Activated T-helper 2 cell treated with anti-CD3 and anti-CD28 coated beads, Interferon-gamma antibody, Interleukin-2, Interleukin-4, amounts not matched to agents 10 μg/mL and 5 μg/mL and 100 μg/mL, durations not matched to agents 14 hours and 24 hours and 36 hours (primary cell): ENCODE measurements at places on chromosomes 3 and 15. TPM values are rescaled to one million over a fixed set of nuclear protein-coding genes. Genes with fewer than 3 reads are reported as not detected.

- H3K4me1 ChIP-seq: peaks cover 14% of the 10 kb centered on the region
- no peak for DNase-seq
- no peak overlapping the region for H3K27ac ChIP-seq
- H3K36me3 ChIP-seq: peaks cover 19% of the 10 kb centered on the region
- H3K27me3 ChIP-seq: no peaks in the 10 kb centered on the region
Observed at GRCh38 chr3:50294492-50295403, 2.5 kb upstream of the IFRD2 start.

DNA sequence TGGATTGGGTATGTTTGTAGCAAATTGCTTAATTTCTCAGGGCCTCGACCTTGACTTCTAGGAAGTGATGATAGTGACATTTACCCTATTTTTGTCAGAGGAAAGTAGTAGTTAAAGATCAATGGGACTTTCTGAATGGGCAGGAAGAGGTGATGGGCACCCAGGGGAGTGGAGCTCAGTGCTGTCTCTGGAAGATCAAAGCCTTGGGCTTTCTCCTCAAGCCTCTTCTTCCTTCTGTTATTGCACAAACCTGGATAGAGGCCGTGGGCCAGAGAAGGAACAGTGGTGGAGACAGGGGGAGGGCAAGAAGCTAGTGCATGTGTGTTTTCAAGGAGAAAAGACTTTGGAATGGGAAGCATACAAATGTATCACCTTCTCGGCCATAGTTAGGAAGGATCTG lies 44.9 kb upstream of the EOMES start:
- H3K27me3 ChIP-seq: peaks cover 4% of the 10 kb centered on the region
- no peak for DNase-seq
- H3K27ac ChIP-seq: no peak overlapping the region
- H3K36me3 ChIP-seq: no peaks in the 10 kb centered on the region

DNA sequence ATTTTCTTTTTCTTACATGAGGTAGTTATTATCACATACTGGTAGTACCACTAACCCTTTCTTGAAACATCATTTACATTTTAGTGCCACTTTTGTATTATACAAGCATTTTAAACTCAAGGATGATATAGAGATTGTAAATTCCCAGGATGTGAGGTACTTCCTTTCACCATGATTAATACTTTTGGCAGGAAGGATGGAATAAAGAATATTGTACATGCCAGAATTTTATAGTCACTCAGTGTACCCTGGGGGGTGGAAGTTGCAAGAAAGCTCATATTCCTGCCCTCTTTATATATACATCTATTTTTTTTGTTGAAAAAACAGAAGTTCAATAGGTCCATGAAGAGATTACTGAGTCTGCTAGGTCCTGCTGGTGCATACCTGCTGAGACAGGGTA lies 141.0 kb upstream of the PLSCR5 start:
- no peak overlapping the region for H3K27ac ChIP-seq
- no peaks in the 10 kb centered on the region for H3K4me1 ChIP-seq
- no peaks in the 10 kb centered on the region for H3K36me3 ChIP-seq
- no peaks in the 10 kb centered on the region for H3K27me3 ChIP-seq

DNA sequence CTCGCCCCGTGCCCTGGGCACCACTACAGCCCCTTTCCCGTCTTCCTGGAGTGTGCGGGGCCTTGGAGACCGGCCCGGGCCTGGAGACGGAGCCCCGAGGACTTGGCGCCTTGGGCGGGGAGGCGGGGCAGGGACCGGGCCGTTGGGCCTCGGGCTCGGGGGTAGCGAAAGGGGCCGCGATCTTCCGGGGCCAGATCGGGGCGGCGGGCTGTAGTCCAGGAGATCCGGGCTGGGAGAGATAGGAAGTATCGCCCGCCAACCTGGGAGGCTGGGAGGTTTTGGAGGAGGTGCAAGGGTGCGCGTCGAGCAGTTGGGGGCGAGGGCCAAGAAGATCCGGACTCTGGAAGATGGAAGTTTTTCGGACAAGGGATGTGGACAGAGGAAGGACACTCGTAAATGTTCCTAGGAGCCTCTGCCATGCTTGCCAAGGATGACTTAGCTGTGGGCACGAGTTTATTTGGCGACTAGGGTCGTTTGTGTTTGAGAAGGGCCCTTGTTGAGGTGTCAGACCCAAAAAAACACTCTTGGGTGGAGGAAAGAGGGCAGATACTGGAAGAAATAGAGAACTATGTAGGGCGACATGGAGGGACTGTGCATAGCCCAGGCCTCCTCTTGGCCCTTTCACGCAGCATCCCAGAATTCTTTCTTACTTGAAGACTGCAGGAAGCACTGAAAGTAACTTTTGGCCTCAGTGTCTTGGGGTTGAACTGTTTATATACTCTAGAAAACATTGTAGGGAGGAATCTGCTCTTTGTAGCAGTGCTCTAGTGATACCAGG lies 712 bp downstream of the RTF1 start:
- H3K27ac ChIP-seq: peak overlapping the region; percentile 86
- H3K4me1 ChIP-seq: peaks cover 41% of the 10 kb centered on the region
- no peaks in the 10 kb centered on the region for H3K27me3 ChIP-seq
- no peak for DNase-seq
- peak overlapping the region; percentile 94 for H3K4me3 ChIP-seq

DNA sequence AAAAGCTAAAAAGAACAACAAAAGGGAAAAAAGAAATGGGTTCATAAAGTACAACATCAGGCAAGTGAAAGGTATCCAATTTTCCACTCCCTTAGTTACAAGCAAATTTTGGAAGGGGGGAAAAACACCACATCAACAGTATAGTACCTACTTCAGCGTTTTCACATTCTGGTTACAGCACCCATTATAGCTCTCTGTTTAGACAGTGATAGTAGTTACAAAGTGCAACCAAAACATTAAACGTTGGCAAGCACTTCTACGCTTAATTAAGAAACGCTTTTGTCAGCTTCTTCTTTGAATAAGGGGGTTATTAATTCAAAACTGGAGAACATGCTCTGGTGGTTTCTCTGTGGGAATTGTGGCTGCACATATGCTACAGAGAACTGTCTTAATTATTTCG lies 180.2 kb downstream of the VPS13C start:
- H3K27ac ChIP-seq: no peak overlapping the region
- no peaks in the 10 kb centered on the region for H3K27me3 ChIP-seq
- no peak for DNase-seq
- H3K4me1 ChIP-seq: no peaks in the 10 kb centered on the region
- no peak overlapping the region for H3K4me3 ChIP-seq
- H3K36me3 ChIP-seq: peaks cover 13% of the 10 kb centered on the region

- no peak for DNase-seq
- H3K4me1 ChIP-seq: no peaks in the 10 kb centered on the region
- H3K36me3 ChIP-seq: no peaks in the 10 kb centered on the region
- H3K27me3 ChIP-seq: peaks cover 4% of the 10 kb centered on the region
- no peak overlapping the region for H3K4me3 ChIP-seq
Observed at GRCh38 chr15:39364721-39365120, 216.2 kb upstream of the THBS1 start.

GRCh38 chr15:56798639-56799038 lies 65.3 kb upstream of the ZNF280D start:
- peak overlapping the region; percentile 16 for H3K27ac ChIP-seq
- peaks cover 9% of the 10 kb centered on the region for H3K4me1 ChIP-seq
- H3K4me3 ChIP-seq: no peak overlapping the region
- no peaks in the 10 kb centered on the region for H3K36me3 ChIP-seq
- DNase-seq: no peak

- H3K36me3 ChIP-seq: no peaks in the 10 kb centered on the region
- H3K27ac ChIP-seq: no peak overlapping the region
- H3K27me3 ChIP-seq: peaks cover 6% of the 10 kb centered on the region
- no peak for DNase-seq
- peaks cover 1% of the 10 kb centered on the region for H3K4me1 ChIP-seq
Observed at GRCh38 chr15:71651750-71652186, 158.6 kb upstream of the NR2E3 start.

DNA sequence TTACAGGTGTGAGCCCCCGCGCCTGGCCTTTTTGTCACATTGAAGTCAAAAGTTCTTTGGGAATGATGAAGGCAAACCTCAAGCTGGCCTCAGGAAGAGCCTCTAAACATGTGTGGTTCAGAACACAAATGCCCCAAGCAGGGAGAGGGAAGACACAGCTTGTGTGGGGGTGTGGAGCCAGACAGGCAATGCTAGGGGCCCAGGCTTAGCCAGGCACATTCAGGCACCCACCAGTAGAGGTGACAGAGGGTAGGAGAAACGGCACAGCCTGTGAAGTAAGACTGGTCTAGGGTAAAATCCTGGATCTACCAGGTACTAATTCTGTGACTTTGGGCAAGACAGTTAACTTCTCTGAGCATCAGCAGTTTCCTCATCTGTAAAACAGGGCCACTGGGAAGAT lies 3.5 kb downstream of the HDC start:
- no peaks in the 10 kb centered on the region for H3K27me3 ChIP-seq
- peak overlapping the region; percentile 98 for H3K27ac ChIP-seq
- H3K36me3 ChIP-seq: peaks cover 4% of the 10 kb centered on the region
- H3K4me1 ChIP-seq: peaks cover 66% of the 10 kb centered on the region
- no peak overlapping the region for H3K4me3 ChIP-seq
- no peak for DNase-seq

- no peak overlapping the region for H3K27ac ChIP-seq
- peaks cover 23% of the 10 kb centered on the region for H3K27me3 ChIP-seq
- no peak overlapping the region for H3K4me3 ChIP-seq
- H3K36me3 ChIP-seq: no peaks in the 10 kb centered on the region
- no peak for DNase-seq
- no peaks in the 10 kb centered on the region for H3K4me1 ChIP-seq
Observed at GRCh38 chr15:29840054-29840453, 17.8 kb upstream of the TJP1 start.

Gene ISLR2
- not detected in 2 replicates for total RNA-seq
